ENCODE measurements at places on chromosomes 2 and 18.

GRCh38 chr2:146912536-146912935 lies 932.3 kb upstream of the ACVR2A start:
- no peak for DNase-seq

- DNase-seq = no peak
These were observed 72.1 kb upstream of the CTDP1 start for GRCh38 chr18:79607361-79607952.

GRCh38 chr2:172484253-172484652 lies 56.9 kb downstream of the ITGA6 start:
- peak; percentile 73 for DNase-seq

GRCh38 chr2:145000376-145000775 lies 480.5 kb upstream of the ZEB2 start:
- DNase-seq = no peak

- DNase-seq = no peak
These were observed 162.9 kb downstream of the FHOD3 start for GRCh38 chr18:36460324-36460850.

- DNase-seq = no peak
These were observed 67.4 kb upstream of the TXNDC2 start for GRCh38 chr18:9818423-9818734.

DNA sequence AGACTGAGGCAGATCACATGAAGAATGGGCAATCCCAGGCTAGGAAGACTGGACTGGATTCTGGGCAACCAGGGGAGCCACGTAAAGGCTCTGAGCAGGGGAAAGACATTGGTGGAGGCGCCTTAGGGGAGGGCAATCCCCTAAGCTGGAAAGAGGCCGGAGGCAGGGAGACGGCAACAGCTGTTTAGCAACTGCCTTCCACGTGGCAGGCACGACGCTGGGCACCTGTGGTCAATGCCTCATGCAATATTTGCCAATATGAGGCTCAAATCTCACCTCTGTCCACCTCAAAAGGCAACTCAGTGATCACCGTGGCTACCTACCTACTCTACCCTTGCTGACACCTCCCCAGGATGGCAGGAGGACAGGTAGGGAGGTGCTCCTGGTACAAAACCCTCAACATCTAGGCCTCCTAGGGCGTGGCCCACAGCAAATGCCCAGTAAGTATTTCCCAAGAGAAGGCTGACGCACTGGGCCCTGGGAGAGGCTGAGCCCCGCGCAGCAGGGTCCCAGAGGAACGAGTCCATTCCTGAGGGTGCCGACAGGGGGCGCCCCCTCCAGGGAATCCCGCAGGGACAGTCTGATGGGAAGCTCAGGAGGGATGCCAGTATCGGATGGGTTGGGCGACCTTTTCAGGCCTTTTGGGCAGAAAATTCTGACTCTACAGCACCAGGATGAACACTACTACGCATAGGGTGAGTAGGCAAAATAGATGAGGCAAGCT lies 8.9 kb downstream of the BOLA3 start:
- DNase-seq = no peak

DNA sequence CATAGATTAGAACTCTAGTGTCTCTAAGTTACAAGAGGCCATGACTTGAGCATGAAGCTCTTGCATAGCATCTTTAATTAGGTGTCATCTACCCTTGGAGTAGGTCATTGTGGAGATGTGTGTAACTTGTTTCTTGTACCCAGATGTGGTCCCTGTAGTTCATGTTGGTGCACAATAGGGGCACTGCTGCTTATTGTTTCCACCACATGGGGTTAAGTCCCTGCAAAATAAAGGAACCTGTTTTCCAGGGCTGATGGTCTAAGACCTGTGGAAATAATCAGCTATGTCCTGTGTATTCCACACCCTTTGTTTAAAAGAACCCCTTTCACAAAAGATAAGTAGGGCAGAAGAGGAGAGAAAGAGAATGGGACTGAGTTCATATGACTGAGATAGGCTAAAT lies 28.6 kb downstream of the ASXL3 start:
- peak; percentile 7 for DNase-seq

- no peak for DNase-seq
These were observed 47.0 kb downstream of the TNFRSF11A start for GRCh38 chr18:62372156-62372555.

- no peak for DNase-seq
These were observed 113.9 kb downstream of the THNSL2 start for GRCh38 chr2:88283886-88284592.

Data from hematopoietic multipotent progenitor cell treated with erythropoietin and hydrocortisone succinate and interleukin-3 and kit ligand, for 4 days (in vitro differentiated cells).